ENCODE measurements at places on chromosomes 6 and 20. TPM values are rescaled to one million over a fixed set of nuclear protein-coding genes. Genes with fewer than 3 reads are reported as not detected.

The C6orf52 gene
- polyA plus RNA-seq, result 1.1 TPM

The VSX1 gene
- not detected for polyA plus RNA-seq

The RTF2 gene
- 130 TPM for polyA plus RNA-seq

The SPATS1 gene
- not detected for polyA plus RNA-seq

The ERGIC3 gene
- 119 TPM for polyA plus RNA-seq

The KCNQ2 gene
- polyA plus RNA-seq, result 0.29 TPM

The RHAG gene
- not detected for polyA plus RNA-seq

The DPPA5 gene
- not detected for polyA plus RNA-seq

The MAPK14 gene
- 33.4 TPM for polyA plus RNA-seq

The CTAGE9 gene
- not detected for polyA plus RNA-seq

The HIVEP2 gene
- 5.9 TPM for polyA plus RNA-seq

The POM121L2 gene
- polyA plus RNA-seq, result not detected

The ZNF165 gene
- polyA plus RNA-seq, result 3.5 TPM

The LY6G6F gene
- 0.95 TPM for polyA plus RNA-seq

The OR11A1 gene
- not detected for polyA plus RNA-seq

The LAMA5 gene
- polyA plus RNA-seq, result 10.1 TPM

The SIRPD gene
- not detected for polyA plus RNA-seq

The NCOA3 gene
- 64.7 TPM for polyA plus RNA-seq

The IP6K3 gene
- polyA plus RNA-seq, result not detected

The SLC25A27 gene
- polyA plus RNA-seq, result not detected

The EFCAB8 gene
- not detected for polyA plus RNA-seq

The TNXB gene
- 0.21 TPM for polyA plus RNA-seq

The LIN28B gene
- polyA plus RNA-seq, result not detected

The C6orf141 gene
- polyA plus RNA-seq, result not detected

The GSTA2 gene
- polyA plus RNA-seq, result not detected

The DSE gene
- 23.6 TPM for polyA plus RNA-seq

The ZC2HC1B gene
- polyA plus RNA-seq, result not detected

The ALDH5A1 gene
- polyA plus RNA-seq, result 16.0 TPM

The TINAG gene
- not detected for polyA plus RNA-seq

The MICA gene
- polyA plus RNA-seq, result 9.2 TPM

The CPXM1 gene
- 1.1 TPM for polyA plus RNA-seq

The MUCL3 gene
- polyA plus RNA-seq, result not detected

The FAM184A gene
- polyA plus RNA-seq, result 0.09 TPM

The L3MBTL3 gene
- polyA plus RNA-seq, result 13.5 TPM

The LY6G6D gene
- polyA plus RNA-seq, result not detected

The SLC17A2 gene
- not detected for polyA plus RNA-seq

The C20orf96 gene
- polyA plus RNA-seq, result 1.1 TPM

The EPPIN gene
- not detected for polyA plus RNA-seq

The HLA-DRB1 gene
- polyA plus RNA-seq, result 1,928 TPM

The OLIG3 gene
- polyA plus RNA-seq, result not detected

The NAA20 gene
- polyA plus RNA-seq, result 51.6 TPM

The RIPOR3 gene
- 3.3 TPM for polyA plus RNA-seq

The STK4 gene
- polyA plus RNA-seq, result 131 TPM

The MAD2L1BP gene
- 23.3 TPM for polyA plus RNA-seq

The PROKR2 gene
- polyA plus RNA-seq, result not detected

The SLC12A5 gene
- 0.11 TPM for polyA plus RNA-seq

The TSPYL1 gene
- 62.8 TPM for polyA plus RNA-seq

The EDN3 gene
- not detected for polyA plus RNA-seq

The DTD1 gene
- polyA plus RNA-seq, result 51.9 TPM

The UNC93A gene
- not detected for polyA plus RNA-seq

The SLC17A1 gene
- not detected for polyA plus RNA-seq

The SLC32A1 gene
- not detected for polyA plus RNA-seq

The RGS17 gene
- polyA plus RNA-seq, result 0.05 TPM

The TREM1 gene
- 0.58 TPM for polyA plus RNA-seq

The MYBL2 gene
- 4.6 TPM for polyA plus RNA-seq

Data from IgD-negative memory B cell (primary cell).